ENCODE measurements at places on chromosomes 12 and 14. TPM values are rescaled to one million over a fixed set of nuclear protein-coding genes. Genes with fewer than 3 reads are reported as not detected.

GRCh38 chr14:63472986-63473788, 70.0 kb downstream of the PPP2R5E start:
- DNase-seq: no peak

GRCh38 chr14:105353136-105353535, 38.6 kb downstream of the PACS2 start:
- peak; percentile 35 for DNase-seq

DNA sequence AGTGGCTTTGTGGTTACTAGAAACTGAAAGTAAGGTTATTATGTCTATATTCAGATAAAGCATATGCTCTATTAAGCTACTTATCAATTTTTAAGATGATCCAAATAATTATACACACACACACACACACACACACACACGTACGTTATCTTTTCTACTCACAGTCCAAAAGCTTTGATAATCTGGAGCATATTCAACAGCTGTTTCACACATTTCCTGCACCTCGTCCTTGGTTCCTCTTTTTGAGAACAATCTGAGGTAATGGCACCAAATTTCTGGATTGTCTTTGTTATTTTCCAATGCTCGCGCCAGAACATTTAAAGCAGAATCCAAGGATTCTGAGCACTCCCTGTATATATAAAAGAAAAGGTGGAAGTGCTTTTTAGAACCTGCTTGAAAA, 37.5 kb downstream of the ZFC3H1 start:
- no peak for DNase-seq

- DNase-seq: no peak
These were observed 942.3 kb upstream of the TMEM132C start for GRCh38 chr12:127324681-127325080.

The SERPINA3 gene
- total RNA-seq: 11,347 TPM

The KRT85 gene
- total RNA-seq: not detected

The KLRC1 gene
- 0.20 TPM for total RNA-seq

The GPX2 gene
- total RNA-seq: 1,113 TPM

GRCh38 chr12:56591961-56592360, 38.2 kb downstream of the BAZ2A start:
- DNase-seq: no peak

The PTPRQ gene
- 0.12 TPM for total RNA-seq

The AQP6 gene
- not detected for total RNA-seq

- DNase-seq: no peak
These were observed 59.1 kb upstream of the AMN start for GRCh38 chr14:102863381-102863780.

GRCh38 chr14:55899531-55899930, 218.7 kb upstream of the PELI2 start:
- no peak for DNase-seq

The GLT1D1 gene
- 20.2 TPM for total RNA-seq

DNA sequence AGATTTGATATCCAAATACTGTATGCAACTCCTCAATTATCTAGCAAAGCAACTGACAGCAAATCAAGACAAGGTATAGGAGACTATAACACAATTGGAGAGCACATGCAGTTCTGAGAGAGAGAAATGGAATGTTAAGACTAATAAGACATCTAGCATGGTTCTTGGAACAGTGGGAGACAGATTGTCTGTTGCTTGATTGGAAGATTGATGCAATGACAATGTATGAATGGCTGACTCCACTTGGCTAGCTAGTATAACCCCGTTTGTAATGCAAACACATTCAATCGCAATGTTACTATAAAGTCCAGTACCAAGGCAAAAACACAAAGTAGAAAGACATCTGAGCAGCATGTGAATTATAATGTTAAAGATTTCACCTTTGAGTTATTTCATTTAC, 179.3 kb downstream of the RPL10L start:
- no peak for DNase-seq

DNA sequence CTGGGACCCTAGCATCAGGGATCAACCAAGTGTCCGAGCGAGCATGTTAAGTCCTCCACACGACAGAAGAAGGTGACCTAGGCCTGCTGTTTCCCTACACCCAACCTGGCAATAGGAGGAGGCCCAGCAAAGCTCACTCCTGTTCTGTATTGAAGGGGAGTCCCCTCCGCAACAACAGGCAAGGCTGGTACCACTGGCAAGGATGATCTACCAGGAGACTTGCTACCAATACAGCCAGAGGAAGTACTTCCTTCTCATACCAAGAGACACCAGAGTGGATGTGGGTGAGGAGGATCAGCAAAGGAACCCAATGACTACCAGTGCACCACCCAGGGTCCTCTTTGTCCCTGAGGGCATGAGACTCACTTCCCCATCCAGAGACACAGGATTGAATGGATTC, 4.9 kb downstream of the KLRC1 start:
- DNase-seq: no peak

GRCh38 chr12:131152587-131152986, 198.9 kb downstream of the ADGRD1 start:
- no peak for DNase-seq

DNA sequence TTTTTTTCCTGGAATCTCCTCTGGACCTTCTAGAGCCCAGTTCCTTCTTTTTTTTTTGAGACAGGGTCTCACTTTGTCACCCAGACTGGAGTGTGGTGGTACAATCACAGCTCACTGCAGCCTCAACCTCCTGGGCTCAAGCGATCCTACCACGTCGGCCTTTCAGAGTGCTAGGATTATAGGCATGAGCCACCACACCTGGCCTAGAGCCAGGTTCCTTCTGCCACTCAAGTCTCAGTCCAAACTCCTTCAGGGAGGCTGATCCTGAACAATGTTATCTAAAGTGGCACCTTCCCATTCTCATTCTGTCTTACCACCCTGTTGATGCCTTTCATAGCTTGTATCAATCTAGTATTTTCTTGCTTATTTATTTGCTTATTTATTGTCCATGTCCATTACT, 22.3 kb upstream of the ELK3 start:
- no peak for DNase-seq

The RAB35 gene
- total RNA-seq: 17.2 TPM

The SLC6A12 gene
- 29.3 TPM for total RNA-seq

- DNase-seq: no peak
These were observed 41.5 kb upstream of the ASPG start for GRCh38 chr14:104044016-104044415.

DNA sequence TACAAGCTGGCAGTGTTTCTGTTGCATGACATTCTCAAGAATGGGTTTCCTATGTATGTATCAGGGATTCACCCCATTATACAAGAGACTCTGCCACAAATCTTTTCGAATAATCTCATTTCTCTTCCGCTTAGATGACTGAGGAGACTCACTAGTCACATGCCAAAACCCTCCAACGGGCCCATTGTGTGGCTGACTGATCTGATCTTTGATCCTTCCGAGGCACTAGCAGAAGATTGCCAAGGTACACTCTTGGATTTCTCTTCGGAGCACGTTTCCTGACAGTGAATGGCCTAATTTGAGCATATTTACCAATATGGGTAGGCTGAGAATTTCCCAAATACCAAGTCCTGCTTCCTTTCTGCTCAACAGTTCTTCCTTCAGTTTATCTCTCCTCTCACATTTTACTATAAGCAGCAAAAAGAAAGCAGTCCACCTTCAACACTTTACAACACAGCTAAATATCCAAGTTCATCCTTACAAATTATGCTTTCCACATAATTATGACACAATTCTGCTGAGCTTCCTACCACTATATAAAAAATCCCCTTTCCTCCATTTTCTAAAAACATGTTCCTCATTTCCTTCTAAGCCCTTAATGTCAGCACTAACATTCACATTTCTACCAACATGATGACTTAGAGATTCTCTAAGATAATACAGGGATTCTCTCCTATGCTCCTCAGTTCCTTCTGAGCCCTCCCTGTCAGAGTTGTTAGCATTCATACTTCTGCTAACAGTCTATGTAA, 11.0 kb downstream of the PRPH start:
- DNase-seq: no peak

DNA sequence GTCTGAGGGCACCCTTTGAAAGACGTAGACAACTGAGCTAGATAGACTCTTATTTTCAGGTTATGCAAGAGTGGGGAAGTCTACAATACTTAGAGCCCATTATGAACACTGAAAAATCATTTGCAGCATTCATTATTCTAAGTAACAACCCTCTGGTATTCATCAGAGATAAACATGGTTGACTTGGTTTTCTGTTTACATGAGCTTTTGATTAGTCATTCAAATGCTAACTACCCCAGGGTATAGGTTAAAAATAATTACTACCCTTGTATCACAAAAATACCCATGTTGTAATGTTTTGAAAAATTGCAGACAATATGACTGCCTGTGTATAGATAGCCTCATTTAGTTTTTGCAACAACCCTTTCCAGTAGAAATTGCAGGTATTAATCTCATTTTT, 78.5 kb downstream of the PPFIBP1 start:
- DNase-seq: no peak

DNA sequence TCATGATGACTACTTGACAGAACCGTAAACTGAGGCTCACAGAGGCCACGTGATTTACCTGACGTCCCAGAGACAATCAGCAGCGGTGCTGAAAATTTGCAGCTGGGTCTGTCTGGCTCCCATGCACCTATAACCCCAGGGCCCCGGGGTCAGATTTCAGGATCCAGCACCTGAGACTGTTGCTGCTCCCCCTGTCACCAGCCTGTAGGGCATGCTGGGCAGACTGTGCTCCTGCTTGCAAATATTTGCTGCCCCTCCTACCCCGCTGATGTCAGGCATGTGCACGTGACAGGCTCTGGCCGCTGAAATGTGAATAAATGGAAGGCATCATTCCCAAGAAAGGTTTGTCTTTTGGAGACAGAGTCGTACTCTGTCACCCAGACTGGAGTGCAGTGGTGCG, 6.0 kb downstream of the MMAB start:
- DNase-seq: peak; percentile 83

- no peak for DNase-seq
These were observed 26.1 kb upstream of the DIO3 start for GRCh38 chr14:101535232-101535631.

The PAPLN gene
- 1.2 TPM for total RNA-seq

GRCh38 chr14:77061630-77062257, 33.2 kb upstream of the IRF2BPL start:
- no peak for DNase-seq

DNA sequence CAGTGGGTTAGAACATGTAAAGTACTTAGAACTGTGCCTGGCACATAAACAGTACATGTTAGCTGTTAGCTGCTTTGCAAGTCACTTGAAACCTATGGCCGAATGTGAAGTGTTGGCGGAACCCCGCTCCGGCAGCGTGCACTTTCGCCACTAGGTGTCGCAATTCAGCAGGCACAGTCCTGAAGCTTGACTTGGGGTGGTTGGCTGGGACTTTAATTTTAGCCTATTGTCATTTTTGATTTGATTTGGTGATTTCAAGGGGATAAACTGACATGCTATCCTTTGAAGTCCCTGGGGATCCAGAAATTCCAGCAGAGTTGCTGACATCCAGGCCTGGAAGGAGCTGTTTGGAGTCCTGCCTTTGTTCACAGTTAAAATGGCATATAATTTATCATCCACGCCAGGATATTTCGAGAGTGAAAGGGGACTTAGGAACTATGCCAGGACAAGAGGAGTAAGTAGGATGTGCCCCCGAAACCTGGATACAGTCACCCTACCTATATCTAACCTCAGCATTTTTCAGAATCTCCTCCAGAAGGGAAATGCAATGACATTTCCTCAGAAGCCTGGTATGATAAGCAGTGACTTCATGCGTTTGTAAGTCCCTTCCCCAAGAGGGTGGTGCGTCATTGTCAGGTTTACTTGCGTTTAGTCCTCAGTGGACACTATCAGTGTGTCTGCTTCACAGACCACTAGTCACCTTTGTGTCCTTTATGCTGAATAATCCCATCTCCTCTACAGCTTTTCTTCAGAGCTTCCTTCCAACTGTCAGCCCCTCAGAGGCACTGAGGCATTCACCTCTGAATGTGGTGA, 3.5 kb upstream of the TSPAN9 start:
- DNase-seq: peak; percentile 82

GRCh38 chr12:62146318-62146717, 113.9 kb upstream of the USP15 start:
- no peak for DNase-seq

- DNase-seq: no peak
These were observed 311.6 kb downstream of the LRIG3 start for GRCh38 chr12:58608711-58609110.

GRCh38 chr14:73136387-73137225, at the start of gene PSEN1:
Gene PSEN1 (plus strand): TSS chr14:73136507. CDS start chr14:73148020, 11,513 bp downstream.
- peak; percentile 97 for DNase-seq

- DNase-seq: no peak
These were observed 124.6 kb upstream of the FRMD6 start for GRCh38 chr14:51527073-51527472.

DNA sequence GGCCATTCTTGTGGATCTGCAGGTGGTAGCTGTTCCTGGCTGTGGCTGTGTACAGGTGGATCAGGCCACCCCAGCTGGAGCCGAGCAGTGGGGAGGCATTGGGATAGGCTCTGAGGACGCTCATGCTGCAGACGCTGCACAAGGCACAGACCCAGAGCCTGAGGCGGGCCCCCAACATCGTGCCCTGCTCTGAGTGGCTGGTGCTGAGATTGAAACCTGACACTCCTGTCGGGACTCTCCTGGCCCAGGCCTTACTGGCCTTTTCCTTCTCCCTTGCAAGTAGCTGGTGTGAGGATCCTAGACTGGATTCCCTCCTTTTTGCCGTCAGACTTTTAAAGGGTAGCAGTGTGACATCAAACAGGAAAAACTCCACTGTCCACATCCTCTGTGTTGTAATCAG, at the start of gene FGF23:
Gene FGF23 (minus strand): TSS at position 308 of the 400 bp plus-strand sequence. CDS start 130 bp downstream, at position 178.
- DNase-seq: no peak

DNA sequence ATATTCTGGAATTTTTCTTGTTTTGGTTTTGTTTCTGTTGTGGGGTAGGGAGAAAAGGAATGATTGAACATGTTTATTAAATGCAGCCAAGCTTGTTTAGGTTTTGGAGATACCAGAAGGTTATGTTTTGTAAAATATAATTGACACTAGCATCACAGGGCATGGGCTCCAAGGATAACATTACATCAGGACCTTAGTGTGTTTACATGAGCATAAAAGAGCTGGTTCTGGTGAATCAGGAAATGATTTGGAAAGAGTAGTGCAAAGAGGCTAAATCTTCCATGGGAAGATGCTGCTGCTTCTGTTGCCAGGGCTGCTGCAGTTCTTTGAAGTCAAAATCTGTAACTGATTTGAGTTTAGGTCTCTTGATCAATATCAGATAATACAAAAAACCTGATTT, 118.7 kb downstream of the ETNK1 start:
- DNase-seq: no peak

DNA sequence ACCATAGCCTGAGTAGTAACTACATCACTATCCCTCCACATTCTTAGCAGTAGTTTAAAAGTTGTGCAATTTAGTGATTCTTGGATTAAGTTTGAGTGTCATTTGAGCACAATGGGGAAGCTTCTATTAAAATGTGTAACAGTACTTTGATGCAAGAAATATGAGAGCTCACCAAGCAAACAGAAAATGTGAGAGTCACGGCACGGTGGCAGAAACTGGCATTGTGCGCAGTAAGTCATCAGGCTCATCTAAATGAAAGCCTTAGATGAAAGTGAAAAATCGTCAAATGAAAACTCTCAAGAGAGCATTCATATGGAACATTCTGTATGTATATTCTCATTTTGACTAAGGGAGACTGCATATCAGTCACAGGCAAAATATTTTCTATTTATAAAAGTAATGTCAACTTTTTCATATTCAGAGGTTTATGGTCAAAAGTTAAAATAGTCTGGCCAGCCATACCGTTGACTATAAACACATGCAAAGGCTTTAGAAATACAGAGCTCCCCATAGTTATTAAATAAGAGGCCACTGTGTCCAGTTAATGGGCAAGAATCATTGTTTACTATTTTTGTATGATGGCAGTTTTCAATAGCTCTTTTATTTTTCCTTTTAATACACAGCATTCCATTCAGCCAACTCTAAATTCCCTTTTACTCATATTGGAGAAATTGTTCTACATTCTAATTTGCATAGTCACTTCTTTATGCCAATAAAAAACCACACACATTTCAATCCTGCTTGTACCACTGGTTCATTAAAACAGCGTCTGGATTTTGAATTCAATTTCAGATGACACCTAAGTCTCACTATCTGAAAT, 167.9 kb downstream of the PRKD1 start:
- no peak for DNase-seq
